ENCODE measurements at places on chromosomes 16 and 17. TPM values are rescaled to one million over a fixed set of nuclear protein-coding genes. Genes with fewer than 3 reads are reported as not detected.

The EVI2B gene
- 69.6 TPM for polyA plus RNA-seq

The HOXB4 gene
- polyA plus RNA-seq, result 0.32 TPM

The CD68 gene
- 0.66 TPM for polyA plus RNA-seq

The ZNF594 gene
- 4.9 TPM for polyA plus RNA-seq

The IL17C gene
- 1.3 TPM for polyA plus RNA-seq

The ST6GALNAC1 gene
- not detected for polyA plus RNA-seq

The PTGES3L gene
- polyA plus RNA-seq, result 0.59 TPM

The TVP23A gene
- 0.27 TPM for polyA plus RNA-seq

The ADAM11 gene
- polyA plus RNA-seq, result 0.62 TPM

The PRAC2 gene
- not detected for polyA plus RNA-seq

GRCh38 chr16:855471-855870 lies 54.9 kb upstream of the GNG13 start:
- no peak overlapping the region for H3K27ac ChIP-seq
- H3K4me3 ChIP-seq, result no peak overlapping the region
- DNase-seq, result no peak
- H3K36me3 ChIP-seq, result no peaks in the 10 kb centered on the region
- no peaks in the 10 kb centered on the region for H3K27me3 ChIP-seq
- H3K4me1 ChIP-seq, result no peaks in the 10 kb centered on the region

DNA sequence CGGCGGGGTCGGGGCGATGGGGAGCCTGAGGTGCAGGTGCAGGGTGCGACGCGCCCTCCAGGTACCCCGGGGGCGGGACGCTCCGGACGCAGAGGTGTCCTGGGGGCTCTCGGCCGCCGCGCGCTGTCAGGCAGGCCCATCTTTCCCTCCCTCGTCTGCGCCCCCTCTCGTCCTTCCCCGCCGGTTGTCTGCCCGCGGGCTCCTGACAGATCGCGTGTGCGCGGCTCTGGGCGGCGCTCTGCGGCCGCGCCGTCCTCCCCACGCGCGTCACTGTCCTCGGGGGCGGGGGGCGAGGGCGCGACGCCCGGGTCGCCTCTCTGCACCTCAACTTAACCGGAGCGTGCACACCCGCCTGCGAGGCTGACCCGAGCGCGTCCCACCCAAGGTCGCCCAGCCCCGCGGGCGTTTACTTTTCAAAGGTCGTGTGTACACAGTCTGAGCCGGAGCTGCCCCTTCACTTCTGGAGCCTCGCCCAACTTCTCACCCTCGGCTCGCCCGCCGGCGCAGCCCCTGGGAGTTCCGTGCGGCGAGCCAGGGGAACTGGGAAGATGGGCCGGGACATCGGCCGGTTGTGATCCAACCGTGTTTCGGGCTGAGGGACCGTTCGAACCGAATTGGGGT lies 512 bp downstream of the AKAP1 start:
- peaks cover 16% of the 10 kb centered on the region for H3K4me1 ChIP-seq
- no peak for DNase-seq
- peak overlapping the region; percentile 85 for H3K4me3 ChIP-seq
- no peaks in the 10 kb centered on the region for H3K27me3 ChIP-seq

DNA sequence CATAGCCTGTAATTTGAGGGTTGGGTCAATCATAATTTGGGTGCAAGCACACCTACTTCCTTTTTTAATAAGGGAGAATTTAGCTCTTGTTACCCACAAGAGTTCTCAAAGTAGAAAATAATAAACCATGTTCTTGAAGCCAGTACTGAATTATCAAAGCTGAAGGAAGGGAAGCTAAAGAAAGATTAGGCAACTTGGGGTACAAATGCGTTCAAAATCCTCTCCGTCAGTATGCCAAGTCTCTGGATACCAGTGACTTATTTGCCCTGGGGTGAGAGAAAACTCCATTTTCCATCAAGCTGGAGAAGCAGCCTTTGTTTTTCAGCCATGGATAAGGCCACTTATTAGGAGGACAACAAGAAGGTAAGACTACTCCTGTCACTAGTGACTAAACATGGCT lies 23.5 kb upstream of the DHRS13 start:
- no peak for DNase-seq
- H3K27me3 ChIP-seq, result no peaks in the 10 kb centered on the region
- no peaks in the 10 kb centered on the region for H3K36me3 ChIP-seq
- H3K27ac ChIP-seq, result peak overlapping the region; percentile 74

GRCh38 chr16:10744370-10745030 lies 858 bp downstream of the NUBP1 start:
- H3K27ac ChIP-seq, result peak overlapping the region; percentile 93
- H3K27me3 ChIP-seq, result no peaks in the 10 kb centered on the region
- peaks cover 31% of the 10 kb centered on the region for H3K4me1 ChIP-seq

GRCh38 chr17:16456742-16457316 lies 35.2 kb downstream of the LRRC75A start:
- no peaks in the 10 kb centered on the region for H3K27me3 ChIP-seq
- DNase-seq, result no peak

DNA sequence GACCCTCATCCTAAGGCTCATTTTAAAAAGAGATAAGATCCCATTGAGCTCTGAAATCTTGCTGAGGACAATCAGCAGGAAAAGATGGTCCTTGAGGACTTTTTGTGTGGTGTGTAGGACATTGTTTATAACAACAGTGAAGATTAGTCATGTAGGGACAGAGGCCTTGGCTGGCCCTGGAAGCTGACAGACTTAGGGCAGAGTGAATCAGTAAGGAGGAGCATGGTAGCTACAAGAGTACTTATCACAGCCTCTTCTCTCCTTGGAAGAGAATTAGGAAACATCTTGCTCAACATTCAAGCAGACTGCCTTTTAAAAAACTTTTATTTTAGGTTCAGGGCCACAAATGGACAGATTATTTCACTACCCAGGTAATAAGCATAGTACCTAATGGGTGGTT lies 665.9 kb upstream of the SALL1 start:
- no peaks in the 10 kb centered on the region for H3K4me1 ChIP-seq
- H3K27me3 ChIP-seq, result no peaks in the 10 kb centered on the region
- H3K27ac ChIP-seq, result no peak overlapping the region
- no peak for DNase-seq
- no peak overlapping the region for H3K4me3 ChIP-seq

GRCh38 chr17:38732376-38733281 lies 2.5 kb downstream of the CISD3 start:
- no peak overlapping the region for H3K4me3 ChIP-seq
- no peaks in the 10 kb centered on the region for H3K27me3 ChIP-seq
- DNase-seq, result no peak

DNA sequence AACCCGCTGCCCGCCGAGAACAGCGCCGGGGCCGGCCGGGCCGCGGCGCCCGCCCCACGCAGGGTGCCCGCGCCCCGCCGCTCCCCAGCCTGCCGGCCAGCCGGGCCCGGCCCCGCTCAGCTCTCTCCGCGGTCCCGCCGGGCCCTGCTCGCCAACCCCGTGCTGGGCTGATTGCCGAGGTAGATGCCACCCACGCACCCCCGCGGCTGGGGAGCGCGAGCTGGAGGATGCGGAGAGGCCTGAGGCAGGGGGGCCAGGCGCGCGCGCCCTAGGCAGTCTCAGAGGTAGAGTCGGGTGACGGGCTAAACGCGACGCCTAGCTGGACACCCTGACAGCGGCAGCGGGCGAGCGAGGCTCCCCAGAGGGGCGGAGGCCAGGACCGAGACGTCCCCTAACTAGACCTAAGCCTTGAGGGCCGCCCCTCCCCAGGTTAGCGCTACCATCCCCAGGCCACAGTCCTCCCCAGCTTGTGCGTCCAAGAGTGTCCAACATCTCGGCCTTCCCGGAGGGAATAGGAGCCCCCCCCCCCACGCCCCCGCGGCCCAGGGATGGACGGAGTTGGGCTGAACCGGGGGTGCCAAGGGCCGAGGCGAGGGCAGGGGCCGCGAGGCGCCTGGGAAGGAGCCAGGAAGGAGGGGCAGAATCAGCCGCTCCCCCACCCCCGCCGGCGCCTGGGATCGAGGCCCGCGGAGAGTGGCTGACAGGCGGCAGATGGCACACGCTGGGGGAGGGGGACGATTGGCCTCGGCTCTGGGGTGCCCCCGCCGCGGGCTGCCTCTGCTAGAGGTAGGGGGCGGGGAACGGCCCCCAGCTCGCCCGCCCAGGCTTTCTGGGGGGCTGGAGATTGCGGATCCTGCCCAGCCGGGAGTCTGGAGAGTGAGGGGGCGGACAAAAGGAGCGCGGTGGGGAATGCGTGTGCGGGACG lies 2.5 kb upstream of the ZNF423 start:
- no peaks in the 10 kb centered on the region for H3K36me3 ChIP-seq
- peak overlapping the region; percentile 39 for H3K4me3 ChIP-seq
- peak; percentile 48 for DNase-seq
- peaks cover 3% of the 10 kb centered on the region for H3K27me3 ChIP-seq

GRCh38 chr17:48545022-48545375 lies at the start of gene HOXB2:
Gene HOXB2 (minus strand): TSS chr17:48545109. CDS start chr17:48544911, 198 bp downstream.
- peaks cover 47% of the 10 kb centered on the region for H3K4me1 ChIP-seq
- DNase-seq, result no peak
- H3K27me3 ChIP-seq, result peaks cover 62% of the 10 kb centered on the region
- H3K36me3 ChIP-seq, result no peaks in the 10 kb centered on the region
- H3K4me3 ChIP-seq, result peak within 1 kb of the TSS; percentile 5

GRCh38 chr16:51407199-51407598 lies 256.1 kb upstream of the SALL1 start:
- no peak overlapping the region for H3K27ac ChIP-seq
- no peaks in the 10 kb centered on the region for H3K4me1 ChIP-seq
- H3K4me3 ChIP-seq, result no peak overlapping the region
- H3K36me3 ChIP-seq, result no peaks in the 10 kb centered on the region

DNA sequence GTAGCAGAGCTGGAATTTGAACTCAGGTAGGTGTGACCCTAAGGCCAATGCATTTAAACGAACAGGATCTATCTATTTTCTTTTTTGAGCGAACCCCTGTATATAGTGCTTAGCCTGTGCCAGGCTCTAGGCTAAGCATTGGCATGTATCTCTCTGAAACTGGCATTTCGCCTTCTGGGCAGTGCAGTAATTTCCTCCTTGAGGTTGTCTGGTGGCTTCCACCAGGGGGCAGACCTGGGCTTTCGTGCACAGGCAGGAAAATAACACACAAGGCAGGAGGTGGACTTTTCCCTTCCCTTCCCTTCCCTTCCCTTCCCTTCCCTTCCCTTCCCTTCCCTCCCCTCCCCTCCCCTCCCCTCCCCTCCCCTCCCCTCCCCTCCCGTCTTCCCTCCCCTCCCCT lies 34.4 kb upstream of the PRKCB start:
- no peaks in the 10 kb centered on the region for H3K36me3 ChIP-seq
- DNase-seq, result peak; percentile 82
- H3K4me1 ChIP-seq, result peaks cover 10% of the 10 kb centered on the region
- H3K4me3 ChIP-seq, result no peak overlapping the region

DNA sequence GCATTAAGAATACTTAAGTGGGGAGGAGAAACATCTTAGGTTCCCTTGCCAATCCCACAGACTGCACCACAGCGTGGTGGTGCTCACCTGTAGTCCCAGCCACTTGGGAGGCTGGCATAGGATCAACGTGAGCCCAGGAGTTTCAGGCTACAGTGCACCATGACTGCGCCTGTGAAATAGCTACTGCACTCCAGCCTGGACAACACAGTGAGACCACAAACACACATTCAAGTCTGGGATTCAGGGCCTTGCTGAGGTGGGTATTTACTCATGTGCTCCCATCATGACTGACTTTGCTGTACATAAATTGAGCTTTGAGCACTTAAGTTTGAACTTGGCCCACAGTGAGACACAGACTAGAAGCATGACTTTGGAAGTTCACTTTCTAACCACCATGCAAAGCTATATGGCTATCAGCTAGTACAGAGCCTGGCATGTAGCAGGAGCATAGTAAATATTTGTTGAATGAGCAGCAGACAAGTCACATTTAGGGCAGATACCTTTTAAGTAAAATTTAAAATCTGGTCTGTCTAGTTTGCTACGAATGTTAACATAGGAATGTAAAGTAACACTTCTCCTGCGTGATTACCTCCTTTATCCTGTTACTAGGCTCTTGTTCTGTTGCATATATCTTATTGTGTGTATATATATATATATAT lies 33.5 kb downstream of the CEP95 start:
- no peak overlapping the region for H3K27ac ChIP-seq
- DNase-seq, result no peak
- no peak overlapping the region for H3K4me3 ChIP-seq
- peaks cover 6% of the 10 kb centered on the region for H3K36me3 ChIP-seq

DNA sequence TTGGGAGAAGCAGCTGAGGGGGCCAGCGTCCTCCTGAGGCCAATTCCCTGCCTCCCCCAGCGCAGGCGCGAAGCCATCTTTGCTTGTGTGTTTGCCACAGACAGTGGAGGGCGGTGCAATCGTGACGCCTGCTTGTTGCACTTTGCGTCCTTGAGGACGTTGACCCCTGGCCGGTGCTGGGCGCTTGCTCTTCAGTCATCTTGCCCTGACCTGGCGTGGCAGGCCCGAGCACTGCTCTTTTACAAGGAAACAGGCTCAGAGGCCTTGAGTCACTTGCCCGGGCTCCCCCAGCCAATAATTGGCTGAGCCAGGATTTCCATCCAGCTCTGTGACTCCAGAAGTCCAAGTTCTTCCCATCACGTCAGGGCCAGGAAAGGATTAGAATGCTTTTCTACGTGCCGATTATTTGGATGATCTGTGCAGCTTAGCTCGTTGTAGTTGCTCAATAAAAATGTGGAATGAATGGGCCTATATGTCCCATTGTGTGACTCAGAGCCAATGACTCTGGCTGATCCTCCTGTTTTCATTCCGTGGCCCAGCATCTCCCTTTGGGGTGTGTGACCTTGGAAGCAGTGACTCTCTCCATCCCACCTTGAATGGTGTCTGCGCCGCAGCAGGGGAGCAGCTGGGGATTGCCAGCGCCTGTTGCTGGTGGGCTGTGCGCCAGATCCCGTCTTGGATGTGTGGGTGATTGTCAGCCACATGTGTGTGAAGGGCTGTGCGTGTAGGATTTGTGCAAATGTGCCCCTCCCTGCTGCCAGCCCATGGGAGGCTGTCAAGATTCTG lies 214.1 kb downstream of the SEC14L1 start:
- no peaks in the 10 kb centered on the region for H3K36me3 ChIP-seq
- no peaks in the 10 kb centered on the region for H3K27me3 ChIP-seq
- H3K27ac ChIP-seq, result no peak overlapping the region
- no peak overlapping the region for H3K4me3 ChIP-seq
- no peaks in the 10 kb centered on the region for H3K4me1 ChIP-seq

- H3K4me1 ChIP-seq, result no peaks in the 10 kb centered on the region
- no peak overlapping the region for H3K27ac ChIP-seq
- no peak overlapping the region for H3K4me3 ChIP-seq
Measured at GRCh38 chr17:73145641-73146040, 19.2 kb upstream of the SSTR2 start.

- no peaks in the 10 kb centered on the region for H3K4me1 ChIP-seq
- no peaks in the 10 kb centered on the region for H3K27me3 ChIP-seq
- no peak overlapping the region for H3K27ac ChIP-seq
- H3K4me3 ChIP-seq, result no peak overlapping the region
- no peak for DNase-seq
Measured at GRCh38 chr16:54148974-54149373, 137.6 kb downstream of the IRX3 start.

GRCh38 chr17:4420692-4421131 lies 13.0 kb upstream of the SPNS3 start:
- peaks cover 4% of the 10 kb centered on the region for H3K4me1 ChIP-seq
- no peak overlapping the region for H3K27ac ChIP-seq
- H3K36me3 ChIP-seq, result no peaks in the 10 kb centered on the region
- no peak overlapping the region for H3K4me3 ChIP-seq

Data from B cell (primary cell).